K562 (cell line): ENCODE measurements at places on chromosomes 5 and 9. TPM values are rescaled to one million over a fixed set of nuclear protein-coding genes. Genes with fewer than 3 reads are reported as not detected.

DNA sequence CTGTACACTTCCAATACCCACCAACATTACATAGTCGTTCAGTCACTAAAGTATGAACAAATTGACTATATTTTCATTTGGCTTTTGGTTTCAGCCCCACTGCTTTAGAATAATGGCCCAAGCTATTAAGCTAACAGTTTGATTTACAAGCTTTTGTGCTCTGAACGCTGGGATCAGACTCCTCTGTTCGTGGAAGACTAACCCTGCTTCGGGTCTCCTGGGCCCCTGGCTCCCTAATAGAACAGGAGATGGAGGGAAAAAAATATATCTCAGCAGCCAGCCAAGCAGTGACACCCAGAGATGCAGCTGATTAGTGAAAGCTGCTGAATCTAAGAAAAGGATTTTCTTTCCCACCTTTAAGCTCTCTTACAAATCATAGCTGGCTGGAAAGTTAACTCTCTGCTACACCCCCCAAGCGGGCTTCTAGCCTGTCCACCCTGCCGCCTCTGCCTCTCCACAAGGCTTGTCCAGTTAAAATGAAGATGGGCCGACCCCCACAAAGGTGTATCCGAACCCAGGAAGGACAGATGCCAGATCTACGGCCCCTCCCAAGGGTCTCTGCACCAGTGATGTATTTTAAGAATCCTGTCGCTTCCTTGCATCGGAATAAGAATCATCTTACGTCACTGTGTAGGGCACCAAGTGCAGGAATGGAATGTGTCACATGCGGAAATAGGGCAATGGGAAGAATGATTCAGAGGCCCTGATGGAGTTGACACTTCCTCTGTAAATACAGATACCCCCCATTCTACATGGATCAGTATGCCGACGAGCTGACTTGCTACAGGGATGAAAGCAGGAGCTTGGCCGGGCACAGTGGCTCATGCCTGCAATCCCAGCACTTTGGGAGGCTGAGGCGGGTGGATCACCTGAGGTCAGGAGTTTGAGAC, 33.4 kb upstream of the BARHL1 start:
- no peak for DNase-seq

GRCh38 chr9:133679056-133679455, 42.9 kb downstream of the DBH start:
- DNase-seq, result no peak

- peak; percentile 59 for DNase-seq
Observed at GRCh38 chr5:99019812-99020697, 91.2 kb upstream of the CHD1 start.

WDR41 gene
- total RNA-seq, result 43.0 and 45.3 TPM in 2 replicates

OR13C2 gene
- total RNA-seq, result not detected in 2 replicates

IFNK gene
- not detected in 2 replicates for total RNA-seq
